Fibroblast of upper back skin (primary cell): ENCODE measurements at places on chromosomes 12 and 14.

DNA sequence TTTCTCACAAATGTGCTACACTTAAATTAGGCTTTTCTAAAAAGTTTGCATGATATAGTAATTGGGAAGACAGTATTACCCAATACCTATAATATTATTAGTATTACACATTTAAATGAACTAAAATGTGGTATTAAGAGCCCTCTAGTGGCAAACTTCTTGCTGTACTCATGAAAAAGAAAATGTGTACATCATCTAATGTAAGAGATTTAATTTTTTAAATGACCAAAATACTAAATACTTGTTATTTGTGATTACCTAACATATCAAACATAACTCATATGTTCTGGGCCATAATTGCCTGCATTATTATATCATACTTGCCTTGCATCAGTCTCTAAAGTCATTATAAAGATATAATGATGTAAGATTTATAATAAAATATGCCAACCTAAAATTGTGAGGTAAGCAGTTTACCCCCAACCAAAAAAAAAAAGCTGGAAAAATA is 64.2 kb downstream of the DNAI7 start:
- peak; percentile 42 for DNase-seq

DNA sequence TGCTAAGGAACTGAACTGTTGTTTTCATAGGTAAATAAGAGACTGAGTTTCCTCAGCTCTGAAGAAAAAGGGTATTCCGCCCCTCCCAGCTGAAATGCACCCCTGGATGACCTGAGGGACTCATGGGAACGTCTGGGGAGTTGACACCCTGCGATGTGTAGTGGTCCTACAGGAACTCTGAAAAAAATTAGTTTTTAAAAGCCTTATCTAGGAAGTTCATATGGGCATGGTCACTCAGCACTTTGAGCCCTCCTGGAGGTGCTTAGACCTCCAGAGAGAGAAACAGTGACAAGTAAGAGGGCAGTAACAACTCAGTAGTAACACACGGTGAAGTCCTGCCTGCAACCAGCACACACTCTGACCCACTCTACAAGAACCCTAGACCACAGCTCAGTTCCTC is 91.2 kb upstream of the CNOT2 start:
- no peak for DNase-seq

GRCh38 chr14:101894365-101895081 is 69.8 kb upstream of the DYNC1H1 start:
- DNase-seq: no peak

DNA sequence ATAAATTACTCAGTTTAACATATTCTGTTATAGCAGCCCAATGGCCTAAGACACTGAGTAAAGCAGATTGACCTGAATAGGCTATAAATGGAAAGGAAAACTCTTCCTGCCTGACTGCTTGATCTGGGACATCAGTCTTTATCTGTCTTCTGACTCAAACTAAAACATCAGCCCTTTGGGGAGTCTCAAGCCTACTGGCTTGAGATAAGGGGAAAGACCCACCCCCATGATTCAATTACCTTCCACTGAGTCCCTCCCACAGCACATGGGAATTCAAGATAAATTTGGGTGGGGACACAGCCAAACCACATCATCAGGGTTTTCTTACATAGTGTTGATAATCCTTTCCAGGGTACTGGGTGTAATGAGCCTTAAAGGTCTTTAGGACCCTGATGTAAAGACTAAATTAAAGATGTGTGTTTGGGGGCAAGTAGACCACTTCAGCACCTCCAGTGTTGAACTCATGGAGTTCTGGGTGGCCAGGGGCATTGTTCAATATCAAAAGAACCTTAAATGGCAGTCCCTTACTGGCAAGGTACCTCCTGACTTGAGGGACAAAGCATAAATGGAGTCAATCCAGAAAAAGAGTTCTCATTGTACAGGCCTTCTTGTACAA is 67.8 kb downstream of the TSHR start:
- DNase-seq: no peak

DNA sequence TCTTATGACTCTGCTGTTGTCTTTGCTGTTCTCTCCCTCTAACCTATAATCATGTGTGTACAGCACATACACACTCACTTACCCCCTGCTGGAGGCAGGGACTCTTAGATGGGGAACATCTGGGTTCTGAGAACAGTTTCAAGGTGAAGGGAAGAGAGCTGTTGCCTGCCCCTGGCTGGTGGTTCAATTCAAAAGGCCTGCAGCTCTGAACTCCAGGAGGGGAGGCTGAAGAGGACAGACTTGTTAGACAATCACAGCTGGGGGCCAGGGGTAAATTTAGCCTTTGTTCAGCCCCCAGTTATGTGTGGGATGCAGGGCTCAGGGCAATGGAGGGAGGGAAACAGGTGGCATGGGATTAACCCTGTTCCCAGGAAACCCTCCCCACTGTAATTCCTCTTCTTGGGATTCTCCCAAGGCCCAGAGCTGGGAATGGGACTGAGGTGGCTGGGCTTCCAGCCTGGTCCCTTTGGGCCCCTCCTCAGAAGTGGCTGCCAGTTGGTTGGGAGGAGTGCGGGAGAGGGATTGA is 1.9 kb downstream of the MYL6B start:
- DNase-seq: no peak

DNA sequence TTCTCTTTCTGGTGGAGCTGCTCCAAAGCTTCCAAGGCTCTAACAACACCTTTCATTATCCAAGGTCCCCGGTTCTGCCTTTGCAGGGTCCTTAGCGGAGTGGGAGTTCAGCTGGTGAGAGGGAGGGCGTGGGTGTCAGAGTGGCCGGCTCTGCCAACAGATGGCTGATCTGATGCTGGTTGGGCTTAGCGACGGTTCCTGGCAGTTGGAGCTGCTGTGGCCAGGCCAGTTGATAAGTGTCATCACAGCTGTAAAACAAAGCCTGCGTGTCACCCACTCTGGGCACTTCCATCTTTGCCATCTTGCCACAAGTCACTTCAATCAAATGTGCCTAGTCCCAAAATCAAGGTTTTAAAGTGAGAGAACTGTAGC is 36.3 kb downstream of the RIN3 start:
- peak; percentile 35 for DNase-seq

DNA sequence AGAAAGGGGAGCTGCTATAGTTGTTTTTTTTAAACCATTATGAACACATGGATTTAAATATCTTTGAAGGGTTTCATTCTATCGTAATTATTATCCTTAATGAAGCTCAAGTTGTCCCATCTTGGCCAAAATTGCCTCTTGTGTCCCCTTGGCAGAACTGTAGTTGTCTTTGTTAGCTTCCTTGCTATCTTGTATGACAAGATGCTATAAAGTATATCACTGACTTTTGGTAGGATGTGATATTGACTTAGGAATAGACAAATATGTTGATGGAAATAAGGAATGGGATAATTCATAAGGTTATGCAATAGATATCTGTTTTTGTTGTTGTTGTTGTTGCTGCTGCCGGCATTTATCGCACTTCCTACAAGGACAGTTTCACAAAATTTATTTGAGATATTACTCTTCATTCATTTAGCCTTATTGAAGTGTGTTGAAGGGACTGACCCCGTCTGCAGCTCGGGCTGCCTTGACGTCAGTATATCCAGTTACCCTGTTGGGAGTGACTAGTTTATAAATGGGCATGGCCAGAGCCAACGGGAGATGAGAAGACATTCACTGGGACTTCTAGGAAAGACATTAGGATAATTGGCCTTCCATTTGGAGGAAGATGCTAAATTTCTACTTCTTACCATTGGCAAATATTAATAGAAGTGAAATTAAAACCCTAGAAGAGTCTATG is 26.1 kb upstream of the APOLD1 start:
- no peak for DNase-seq

- DNase-seq: no peak
Measured at GRCh38 chr12:28987538-28988324, 161.3 kb upstream of the FAR2 start.

GRCh38 chr14:91904956-91905645 is 37.8 kb upstream of the TC2N start:
- DNase-seq: no peak

GRCh38 chr12:26801486-26801885 is 31.5 kb downstream of the ITPR2 start:
- no peak for DNase-seq

DNA sequence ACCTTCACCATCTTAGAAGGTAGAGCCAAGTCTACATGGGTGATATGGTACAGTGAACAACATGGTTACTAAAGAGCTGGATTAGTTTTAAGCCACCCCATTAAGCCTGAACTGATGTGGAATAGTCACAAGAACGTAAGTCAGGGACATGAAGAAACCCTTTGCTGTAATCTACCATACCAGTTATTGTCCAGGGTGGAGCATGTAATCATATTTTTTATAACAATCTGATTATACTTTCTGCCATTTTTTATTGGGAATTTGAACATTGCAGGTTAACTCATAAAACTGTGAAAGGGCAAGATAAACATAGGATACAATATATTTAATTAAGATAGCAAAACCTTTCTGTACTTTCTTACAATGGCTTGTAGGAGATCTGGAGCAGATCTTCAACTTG is 103.6 kb downstream of the FIGNL2 start:
- DNase-seq: no peak

GRCh38 chr12:47085815-47086252 is 6.1 kb upstream of the AMIGO2 start:
- DNase-seq: peak; percentile 74
